ENCODE measurements at places on chromosomes 6 and 20. TPM values are rescaled to one million over a fixed set of nuclear protein-coding genes. Genes with fewer than 3 reads are reported as not detected.

The CALHM4 gene
- total RNA-seq: not detected

The HTR1B gene
- 0.19 TPM for total RNA-seq

The SEL1L2 gene
- not detected for total RNA-seq

The THBS2 gene
- total RNA-seq: not detected

The FGD2 gene
- total RNA-seq: 0.08 TPM

The PRPH2 gene
- not detected for total RNA-seq

The COL12A1 gene
- 5.7 TPM for total RNA-seq
